D721Med (cell line): ENCODE measurements at places on chromosomes 6 and 20.

- DNase-seq = no peak
Measured at GRCh38 chr6:162200041-162200440, 527.5 kb downstream of the PRKN start.

DNA sequence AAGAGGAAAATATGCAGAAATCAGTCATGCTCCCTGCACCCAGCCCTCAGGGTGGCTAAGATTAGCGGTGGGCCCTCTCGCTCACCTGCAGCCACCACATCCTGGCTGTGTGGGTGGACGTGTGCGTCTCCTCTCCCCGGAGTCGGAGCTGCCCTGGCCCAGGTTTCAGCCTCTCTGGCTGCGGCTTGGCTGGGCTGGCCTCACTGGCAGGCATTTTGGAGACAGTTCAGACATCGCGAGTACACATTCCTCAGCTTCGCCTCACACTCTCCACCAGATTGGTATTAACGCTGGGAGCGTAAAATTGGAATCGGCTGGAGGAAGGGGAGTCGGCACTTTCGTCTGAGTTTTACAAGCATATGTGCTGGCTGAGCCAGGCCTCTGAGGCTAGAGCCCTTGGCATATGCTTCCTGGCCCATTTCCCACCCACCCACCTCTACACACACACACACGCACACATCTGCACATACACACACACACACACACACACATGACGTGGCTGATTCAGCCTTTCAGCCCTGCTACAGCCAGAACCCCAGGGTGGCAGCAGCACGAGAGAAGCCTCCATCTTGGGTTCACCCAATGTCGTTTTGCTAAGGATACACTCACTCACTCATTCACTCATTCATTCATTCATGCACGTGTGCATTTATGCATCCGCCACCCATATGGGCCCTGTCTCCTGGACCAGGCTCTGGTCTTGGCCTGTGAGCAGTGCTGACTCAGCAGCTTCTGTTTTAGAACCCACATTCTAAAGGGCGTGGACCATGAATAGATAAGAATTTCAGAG lies 42.9 kb downstream of the BCAS4 start:
- DNase-seq = no peak

DNA sequence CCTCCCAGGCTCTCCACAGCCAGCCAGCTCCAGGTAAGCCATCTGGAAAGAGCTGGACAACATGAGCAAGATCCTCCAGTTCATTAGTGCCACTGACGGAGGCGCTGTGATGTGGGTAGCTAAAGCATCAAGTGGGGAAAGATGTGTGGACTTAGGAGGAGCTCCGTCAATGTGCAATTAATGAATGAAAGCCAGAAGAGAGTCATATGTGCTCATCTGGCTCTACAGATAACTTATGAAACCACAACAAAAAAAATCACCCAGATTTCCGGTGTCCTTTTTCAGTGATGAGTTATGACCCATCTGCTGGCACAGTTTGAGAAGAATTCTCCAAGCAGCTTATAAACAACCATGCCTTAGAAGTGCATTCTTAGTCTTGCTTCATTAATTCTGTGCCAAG lies 311.7 kb upstream of the PLCB4 start:
- DNase-seq = no peak

GRCh38 chr20:33584976-33585375 lies 77.2 kb upstream of the C20orf144 start:
- DNase-seq = no peak

DNA sequence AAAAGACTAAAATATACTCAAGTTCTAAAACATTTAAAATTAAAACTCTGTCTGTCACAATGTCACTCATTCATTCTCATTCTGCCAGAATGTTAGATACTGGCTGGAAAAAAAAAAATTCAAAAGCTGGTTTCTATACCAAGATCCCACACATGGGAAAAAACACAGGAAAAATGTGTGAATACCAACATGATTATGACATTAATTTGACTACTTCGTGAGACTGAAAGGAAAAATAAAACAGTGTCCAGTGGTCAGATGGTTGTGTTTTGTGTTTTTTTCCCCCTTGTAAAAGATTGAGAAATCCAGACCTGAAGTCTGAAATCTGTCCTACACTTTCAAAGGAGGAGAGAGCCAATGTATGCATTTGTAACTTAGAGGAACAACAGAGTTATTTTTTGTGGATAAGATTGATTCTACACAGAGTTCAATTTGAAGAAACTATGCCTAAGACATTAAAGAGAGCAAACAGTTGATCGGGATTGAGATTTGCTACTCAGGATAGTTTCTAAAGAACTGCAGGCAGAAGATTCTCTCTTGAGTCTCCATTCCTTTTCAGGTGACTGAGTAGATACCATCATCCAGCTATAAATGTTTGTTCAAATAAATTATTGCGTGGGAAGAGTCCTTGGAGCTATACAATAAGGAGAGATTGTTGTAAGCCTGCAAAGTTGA lies 39.2 kb upstream of the TXLNB start:
- no peak for DNase-seq

- no peak for DNase-seq
Measured at GRCh38 chr20:48737434-48738093, 90.2 kb downstream of the PREX1 start.

DNA sequence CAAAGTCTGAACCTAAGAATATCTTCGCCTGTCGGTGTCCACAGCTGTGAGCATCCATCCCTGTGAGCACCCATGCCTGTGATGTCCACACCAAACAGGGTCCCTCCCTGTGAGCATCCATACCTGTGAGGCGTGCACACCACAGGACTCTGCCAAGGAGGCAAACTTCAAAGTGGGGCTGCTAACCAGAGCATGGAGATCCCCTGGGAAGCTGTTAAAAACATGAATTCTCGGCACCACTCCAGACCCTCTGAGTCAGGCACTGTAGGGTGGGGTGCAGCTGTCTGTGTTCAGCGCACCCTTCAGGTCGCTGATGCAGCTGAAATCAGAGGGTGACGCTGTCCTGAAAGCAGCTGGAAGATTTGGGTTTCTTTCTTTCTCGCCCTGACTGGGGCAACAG lies 85.4 kb upstream of the NXT1 start:
- no peak for DNase-seq

- no peak for DNase-seq
Measured at GRCh38 chr6:17945111-17945510, 42.3 kb downstream of the KIF13A start.

GRCh38 chr6:53868626-53869025 lies 73.8 kb downstream of the LRRC1 start:
- DNase-seq = no peak

DNA sequence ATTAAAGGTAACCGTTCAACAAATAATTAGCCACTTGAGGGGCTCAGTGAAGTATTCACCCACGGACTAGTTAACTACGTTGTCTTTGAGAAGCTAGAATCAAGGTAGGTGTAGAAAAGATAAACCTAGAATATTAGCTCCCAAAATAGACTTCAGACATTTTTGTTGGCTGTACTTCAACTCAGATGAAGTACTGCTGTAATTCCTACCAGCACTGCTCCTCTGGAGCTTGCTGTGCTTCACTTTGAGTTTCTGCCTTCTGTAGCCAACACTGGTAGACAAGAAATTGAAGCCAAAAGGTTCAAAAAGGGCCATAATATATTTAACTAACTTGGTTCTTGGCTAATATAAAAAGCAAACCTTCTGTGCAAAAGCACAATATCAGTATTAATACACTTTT lies 18.8 kb upstream of the SDHAF4 start:
- DNase-seq = no peak

DNA sequence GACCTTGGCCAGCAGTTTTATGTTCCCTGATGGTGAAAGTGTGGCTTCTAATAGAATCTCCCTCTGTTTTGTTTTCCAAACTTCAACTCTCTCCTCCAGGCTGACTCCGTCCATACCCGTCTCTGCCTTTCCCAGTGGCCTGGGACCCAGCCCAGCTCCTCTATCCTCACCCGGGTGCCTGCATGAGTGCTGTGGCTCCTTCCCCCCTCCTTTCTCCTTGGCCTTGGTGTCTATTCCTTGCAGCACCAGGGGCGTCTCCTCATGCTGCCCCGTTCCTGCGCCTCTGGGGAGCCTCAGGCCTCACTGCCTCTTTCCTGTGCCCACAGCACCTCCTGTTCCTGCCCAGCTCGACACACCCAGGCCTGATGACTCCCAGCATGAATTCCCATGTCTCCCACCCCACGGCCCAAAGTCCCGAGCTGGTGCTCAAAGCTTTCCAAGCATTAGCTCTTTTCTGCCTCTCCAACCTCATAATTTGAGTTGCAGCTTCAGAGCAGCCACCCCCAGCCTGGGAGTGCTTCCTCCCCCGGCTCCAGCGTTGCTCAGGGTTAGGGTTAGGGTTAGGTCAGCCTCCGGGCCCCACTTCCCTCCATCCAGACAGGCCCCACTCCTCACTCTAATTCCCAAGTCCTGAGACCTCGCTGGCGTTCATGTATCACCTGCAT lies 56.3 kb upstream of the AFDN start:
- DNase-seq = no peak

- DNase-seq = no peak
Measured at GRCh38 chr6:12222405-12223366, 67.5 kb upstream of the EDN1 start.

GRCh38 chr6:39706819-39707335 lies 18.3 kb downstream of the KIF6 start:
- no peak for DNase-seq

DNA sequence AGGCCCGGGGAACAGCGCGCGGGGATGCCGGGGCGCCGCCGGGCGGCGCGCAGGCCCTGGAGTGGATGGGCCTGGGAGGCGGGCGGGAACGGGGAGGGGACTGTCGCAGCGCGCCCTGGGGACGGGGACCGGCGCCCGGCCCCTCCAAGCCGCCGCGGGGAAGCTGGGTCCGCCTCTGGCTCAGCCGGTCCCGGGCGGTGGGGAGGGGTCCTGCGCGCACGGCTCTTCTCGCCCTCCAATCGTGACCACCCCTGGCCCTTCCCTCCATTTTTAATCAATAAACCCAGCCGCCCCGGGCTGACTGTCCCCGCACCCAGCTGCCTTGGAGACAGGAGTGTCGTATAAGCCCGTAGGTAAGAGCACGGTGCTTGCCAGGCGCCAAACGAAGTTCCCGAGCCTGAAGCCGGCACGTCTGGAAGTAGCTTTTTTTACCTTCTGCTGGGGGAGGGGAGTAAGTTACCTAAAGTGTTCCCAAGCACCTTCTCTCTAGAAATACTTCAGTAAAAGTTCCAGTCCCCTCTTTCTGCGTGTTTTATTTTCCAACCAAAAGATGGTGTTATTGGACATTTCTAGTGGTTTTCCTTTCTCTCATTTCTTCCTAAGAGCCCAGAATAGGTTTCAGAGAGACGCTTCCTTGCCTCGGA lies 780 bp upstream of the TAF4 start:
- peak; percentile 54 for DNase-seq

GRCh38 chr6:117262799-117263198 lies 2.6 kb upstream of the VGLL2 start:
- no peak for DNase-seq

- no peak for DNase-seq
Measured at GRCh38 chr6:40293460-40294185, 293.5 kb downstream of the LRFN2 start.

DNA sequence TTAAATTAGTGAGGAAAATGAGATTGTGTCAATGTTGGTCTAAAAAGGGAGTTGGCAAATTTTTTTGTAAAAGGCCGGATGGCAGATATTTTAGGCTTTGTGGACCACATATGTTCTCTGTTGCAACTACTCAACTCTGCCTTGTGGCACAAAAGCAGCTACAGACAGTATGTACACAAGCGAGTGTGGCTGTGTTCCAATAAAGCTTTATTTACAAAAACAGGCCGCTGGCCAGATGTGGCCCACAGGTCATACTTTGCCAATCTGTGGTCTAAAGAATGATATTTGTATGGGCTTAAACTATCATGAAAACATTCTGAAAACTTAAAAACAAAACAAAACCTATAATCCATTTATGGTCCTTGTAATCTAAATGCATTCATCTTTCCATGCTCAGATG lies 228.3 kb downstream of the CLIC5 start:
- DNase-seq = no peak

DNA sequence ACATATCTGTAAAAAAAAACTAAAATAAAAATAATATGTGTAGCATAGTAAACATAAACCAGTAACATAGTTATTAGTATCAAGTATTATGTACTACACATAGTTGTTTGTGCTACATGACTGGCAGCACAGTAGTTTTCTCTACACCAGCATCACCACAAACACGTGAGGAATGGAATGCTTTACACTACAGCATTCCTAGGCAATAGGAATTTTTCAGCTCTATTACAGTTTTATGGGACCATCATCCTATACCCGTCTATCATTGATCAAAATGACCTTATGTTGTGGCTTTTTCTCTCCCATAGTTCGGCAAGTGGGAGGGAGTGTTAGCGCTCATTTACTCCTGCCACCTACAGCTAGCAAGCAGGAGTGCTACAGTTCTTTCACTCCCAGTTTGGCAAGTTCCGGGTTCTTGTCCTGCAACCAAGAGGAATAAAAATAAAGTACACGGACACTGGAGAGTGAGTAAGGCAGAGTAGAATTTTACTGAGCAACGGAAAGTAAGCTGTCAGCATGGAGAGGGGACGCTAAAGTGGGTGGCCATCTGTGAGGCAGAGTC lies 196.8 kb upstream of the HSF2 start:
- DNase-seq = no peak

DNA sequence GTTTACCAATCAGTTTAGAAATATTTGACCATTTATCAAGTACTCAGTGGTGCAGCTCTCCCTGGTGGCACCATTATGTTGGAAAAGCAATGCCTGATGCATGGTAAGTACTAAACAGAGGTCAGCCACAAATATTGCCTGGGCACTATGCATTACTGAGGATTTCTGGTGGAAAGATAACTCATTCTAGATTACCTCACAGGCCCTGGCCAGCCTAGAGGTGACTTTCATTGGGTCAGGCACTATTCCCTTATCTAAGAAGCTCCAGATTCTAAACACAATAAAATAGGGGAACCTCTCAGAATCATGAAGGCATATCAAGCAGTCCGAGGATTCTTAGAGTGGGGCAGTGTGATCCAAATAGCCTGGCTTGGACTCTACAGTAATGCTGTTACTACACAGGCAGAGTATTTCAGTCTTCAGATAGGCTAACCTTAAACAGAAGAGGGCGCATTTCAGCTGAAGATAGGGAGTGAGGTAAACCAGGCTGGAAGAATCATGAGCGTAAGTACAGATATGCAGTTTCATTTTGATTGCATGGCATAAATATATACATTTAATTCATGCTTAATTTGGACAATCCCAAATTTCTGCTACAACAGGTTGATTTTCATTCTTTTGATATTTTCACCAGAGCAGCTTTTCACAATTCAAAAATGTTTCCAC lies 12.1 kb downstream of the LGSN start:
- no peak for DNase-seq

- no peak for DNase-seq
Measured at GRCh38 chr20:16350465-16350864, 222.8 kb downstream of the KIF16B start.

- DNase-seq = no peak
Measured at GRCh38 chr20:62544505-62545055, 68.8 kb upstream of the GATA5 start.

DNA sequence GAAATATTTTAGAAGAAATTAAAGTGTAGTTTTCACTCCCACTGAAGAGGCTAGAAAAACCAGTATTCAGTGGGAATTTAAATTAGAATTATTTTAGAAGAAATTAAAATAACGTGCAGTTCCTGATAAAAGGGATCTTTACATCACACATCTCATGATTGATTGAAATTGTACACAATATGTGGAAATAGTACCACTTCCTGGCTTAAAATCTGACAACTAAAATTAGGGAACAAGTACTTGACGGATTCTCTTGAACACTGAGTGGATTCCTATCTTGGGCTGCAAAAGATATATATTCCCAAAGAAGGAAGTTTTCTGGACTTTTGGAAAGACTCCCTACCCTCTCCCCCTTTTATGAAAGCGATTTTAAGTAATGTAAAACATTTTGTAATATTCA lies 14.6 kb upstream of the MTCL3 start:
- no peak for DNase-seq
